ENCODE measurements at places on chromosomes 7 and 10.

GRCh38 chr7:97128736-97129135 is 11.2 kb downstream of the SDHAF3 start:
- no peak for DNase-seq

- no peak for DNase-seq
Measured at GRCh38 chr7:111009526-111010040, 81.3 kb upstream of the LRRN3 start.

DNA sequence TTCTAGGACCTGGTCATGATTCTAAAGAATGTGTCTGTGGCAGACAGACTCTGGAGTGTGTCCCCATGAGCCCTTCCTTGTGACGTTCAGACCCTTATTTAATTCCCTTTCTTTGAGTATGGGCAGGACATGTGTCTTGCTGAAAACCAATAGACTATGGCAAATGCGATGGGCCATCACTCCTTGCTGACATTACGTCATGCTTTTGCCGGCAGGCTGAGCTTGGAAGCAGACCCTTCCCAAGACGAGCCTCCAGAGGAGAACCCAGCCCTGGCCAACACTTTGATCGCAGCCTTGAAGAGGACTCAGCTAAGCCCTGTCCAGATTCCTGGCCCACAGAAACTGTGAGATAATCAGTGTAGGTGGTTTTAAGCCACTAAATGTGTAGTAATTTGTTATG is 18.4 kb upstream of the TMEM236 start:
- no peak for DNase-seq

DNA sequence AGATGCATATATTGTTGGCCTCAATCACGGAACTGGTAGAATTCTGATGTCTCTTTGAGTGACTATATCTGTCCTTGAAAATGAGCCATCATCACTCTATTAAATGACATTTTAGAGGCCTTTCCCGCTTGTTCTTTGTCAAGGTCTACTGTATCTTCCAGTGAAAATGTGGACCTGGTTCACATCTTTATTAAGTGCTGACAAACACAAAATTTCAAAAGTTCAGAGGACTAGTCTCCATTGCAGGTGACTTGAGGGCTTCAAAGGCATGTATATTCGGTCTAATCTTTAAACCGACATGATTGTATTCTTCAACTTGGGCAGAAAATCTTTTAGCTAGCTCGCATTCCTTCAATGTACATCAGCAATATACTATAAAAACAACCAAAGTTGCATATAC is 36.6 kb upstream of the VWDE start:
- DNase-seq, result no peak

DNA sequence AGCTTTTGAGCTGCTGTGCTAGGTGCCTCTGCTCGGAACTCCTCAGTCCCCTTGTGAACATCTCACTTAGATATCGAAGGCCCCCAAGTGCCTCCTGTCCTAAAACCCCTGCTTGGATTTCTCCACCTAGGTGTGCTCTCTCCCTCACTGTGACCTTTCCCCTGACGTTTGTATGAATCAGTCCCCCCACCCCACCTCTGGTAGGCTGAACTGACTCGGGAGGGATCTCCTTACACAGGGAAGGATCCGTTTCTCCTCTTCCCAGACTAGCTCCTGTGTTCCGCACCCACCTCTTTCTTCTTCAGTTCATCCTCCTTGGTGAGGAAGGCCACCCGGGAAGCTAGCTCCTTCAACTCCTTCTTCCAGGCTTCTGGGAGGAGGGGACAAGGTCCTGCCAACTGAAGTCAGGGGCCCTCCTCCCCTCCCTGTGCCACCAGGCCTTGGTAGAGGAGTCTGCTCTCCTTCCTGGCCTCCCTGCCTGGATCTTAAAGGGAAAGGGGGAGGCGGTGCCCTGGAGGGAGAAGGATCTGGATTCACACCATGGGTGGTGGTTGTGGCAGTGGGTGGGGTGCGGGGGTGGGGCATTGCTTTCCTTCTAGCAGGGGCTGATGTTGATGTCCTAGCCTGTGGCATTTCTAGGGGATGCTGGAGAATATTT is 6.8 kb downstream of the TBATA start:
- DNase-seq, result no peak

GRCh38 chr7:47945261-47946015 is 2.8 kb downstream of the PKD1L1 start:
- peak; percentile 49 for DNase-seq

DNA sequence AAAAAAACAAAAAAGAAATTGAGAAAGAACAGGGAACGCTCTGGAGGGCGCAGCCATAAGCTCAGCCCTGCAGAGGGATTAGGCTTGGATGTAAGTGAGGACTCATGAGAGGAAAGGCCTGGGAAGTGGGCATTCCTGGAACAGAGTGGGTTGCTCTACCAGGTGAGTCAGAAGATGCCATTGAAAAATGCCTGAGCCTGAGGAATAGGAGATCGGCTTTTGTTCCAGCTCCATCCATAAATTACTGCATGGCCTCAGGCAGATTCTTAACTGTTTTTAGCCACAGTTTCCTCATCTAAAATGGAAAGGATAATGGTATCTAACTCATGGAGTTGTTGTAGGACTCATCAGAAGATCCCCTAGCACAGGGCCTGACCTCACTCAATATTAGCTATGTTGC is 1.1 kb upstream of the RGR start:
- no peak for DNase-seq

DNA sequence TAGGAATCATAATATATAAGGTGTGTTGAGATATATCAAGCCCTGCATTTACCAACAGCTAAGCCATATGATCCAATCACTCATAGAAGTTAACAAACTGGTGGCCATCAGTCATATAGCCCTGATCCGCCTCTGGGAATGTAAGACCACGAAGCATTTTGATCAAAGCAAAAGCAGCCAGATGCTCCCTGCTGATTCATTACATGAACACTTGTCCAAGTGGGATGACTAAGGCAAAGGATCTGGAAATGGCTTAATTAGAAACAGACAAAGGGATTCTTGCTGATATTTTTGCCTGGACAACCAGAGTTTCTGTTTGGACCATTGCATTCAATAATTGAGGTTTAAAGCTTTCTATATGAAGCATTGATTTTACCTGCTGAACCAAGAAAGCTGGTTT is 535.5 kb downstream of the GPAM start:
- DNase-seq, result no peak

DNA sequence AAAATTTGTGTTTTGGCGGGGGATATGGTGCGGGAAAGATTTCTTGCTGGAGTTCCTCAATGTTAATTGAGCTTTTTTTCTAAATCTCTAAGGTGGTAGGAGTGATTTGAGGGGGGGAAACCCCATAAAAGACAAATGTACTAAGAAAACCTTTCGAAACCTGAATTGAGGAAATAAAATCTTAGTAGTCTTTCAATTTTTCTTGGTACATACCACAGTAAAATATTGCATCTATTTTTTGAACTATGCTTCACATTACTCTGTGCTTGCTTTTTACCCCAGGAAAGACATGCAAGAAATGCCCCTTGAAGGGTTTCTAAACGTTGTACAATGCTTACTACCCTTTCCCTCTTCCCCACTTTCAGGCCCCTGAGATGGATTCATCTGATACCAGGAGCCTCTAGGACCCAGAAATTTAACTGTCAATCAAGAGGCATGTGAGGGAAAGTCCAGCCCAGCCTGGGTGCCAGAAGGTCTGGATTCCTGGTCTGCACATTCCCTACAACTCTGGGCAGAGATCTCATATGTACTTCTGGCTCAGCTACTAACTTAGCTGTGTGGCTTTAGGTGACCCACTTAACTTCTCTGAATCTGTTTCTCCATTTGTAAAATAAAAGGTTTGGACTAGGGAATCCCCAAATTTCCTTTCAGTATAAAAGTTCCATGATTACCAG is 5.8 kb upstream of the PDCD4 start:
- DNase-seq, result no peak

GRCh38 chr7:129829737-129830631 is 122.8 kb downstream of the UBE2H start:
- peak; percentile 12 for DNase-seq

- DNase-seq, result no peak
Measured at GRCh38 chr10:80542053-80542452, 4.4 kb downstream of the SH2D4B start.

GRCh38 chr7:13153742-13154141 is 466.3 kb downstream of the ARL4A start:
- DNase-seq, result no peak

DNA sequence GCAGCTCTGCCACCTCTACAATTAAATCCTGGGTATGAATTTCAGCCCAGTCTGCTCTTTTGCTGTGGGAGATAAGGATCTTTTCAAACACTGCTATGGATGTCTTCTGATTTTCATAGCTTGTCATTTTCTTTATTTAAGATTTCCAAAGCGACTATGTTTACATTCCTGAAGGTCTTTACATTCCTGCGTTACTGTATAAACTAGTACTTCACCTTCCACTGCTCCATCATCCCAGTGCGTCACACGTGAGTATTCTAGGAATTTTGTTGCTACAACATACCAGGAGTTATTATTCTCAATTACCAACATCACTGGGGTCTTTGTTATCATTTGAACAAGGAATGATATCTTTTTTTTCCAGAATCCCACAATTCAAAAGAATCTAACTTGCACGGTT is 944.7 kb downstream of the SORCS3 start:
- no peak for DNase-seq

GRCh38 chr7:117068511-117069145 is 115.3 kb downstream of the ST7 start:
- no peak for DNase-seq

GRCh38 chr7:16915405-16915804 is 33.6 kb upstream of the AGR3 start:
- DNase-seq, result no peak

GRCh38 chr7:141475679-141476078 is 75.5 kb upstream of the AGK start:
- no peak for DNase-seq

GRCh38 chr7:53521638-53522184 is 486.3 kb downstream of the POM121L12 start:
- no peak for DNase-seq

DNA sequence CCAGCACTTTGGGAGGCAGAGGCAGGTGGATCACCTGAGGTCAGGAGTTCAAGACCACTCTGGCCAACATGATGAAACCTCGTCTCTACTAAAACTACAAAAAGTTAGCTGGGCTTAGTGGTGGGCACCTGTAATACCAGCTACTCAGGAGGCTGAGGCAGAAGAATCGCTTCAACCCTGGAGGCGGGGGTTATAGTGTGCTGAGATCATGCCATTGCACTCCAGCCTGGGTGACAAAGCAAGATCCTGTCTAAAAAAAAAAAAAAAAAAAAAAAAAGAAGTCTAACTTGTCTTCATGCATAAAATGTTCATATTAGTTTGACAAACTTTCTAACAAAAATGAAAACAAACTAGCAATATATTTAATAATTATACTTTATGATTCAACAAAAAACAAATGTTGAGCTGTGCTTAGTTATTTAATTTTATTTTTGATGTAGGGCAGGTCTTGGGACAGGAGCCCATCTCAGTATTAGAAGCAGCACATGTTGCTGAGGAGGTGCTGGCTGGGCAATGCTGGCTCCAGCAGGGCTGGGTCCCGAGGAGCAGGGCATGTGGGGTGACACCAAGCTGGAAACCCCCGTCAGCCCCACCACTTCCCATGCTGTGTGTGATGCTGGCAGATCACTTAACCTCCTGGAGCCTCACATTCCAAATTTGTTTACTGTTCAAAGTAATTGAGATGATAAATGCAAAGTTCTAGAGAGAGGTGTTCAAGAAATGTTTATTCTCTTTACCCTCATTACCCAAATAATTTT is 335.3 kb upstream of the KLF6 start:
- no peak for DNase-seq

DNA sequence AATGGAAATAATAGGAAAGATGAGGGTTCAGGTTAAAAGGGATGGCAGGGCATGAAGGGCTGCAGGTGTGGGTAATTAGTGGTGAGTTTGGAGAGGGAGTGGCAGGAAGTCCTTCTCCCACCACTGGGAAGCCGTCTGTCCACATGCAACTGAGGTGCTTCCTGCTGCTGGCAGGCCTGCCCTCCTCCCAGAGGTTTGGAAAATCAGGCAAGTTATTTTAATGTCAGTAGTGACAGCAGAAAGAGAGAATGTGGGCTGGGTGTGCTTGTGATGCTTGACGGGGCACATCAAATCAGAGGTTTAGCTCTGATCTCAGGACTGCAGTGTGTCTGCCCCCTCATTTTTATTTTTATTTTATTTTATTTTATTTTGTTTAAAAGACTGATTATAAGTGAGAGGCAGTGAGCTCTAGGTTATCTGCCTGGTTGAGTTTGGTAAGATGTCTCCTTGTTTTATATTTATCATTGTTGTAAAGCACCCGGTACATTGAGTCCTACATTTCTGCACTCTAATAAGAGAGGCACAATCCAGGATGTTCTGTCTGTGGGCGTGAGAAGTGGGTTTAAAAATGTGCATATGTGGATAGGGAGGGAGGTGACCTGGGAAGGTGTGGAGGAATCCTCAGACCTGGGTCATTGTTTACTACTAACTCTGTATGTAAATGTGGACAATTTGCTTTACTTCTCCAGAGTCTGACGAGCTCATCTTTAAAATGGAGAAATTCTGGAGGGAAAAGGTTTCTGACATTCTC is 504.4 kb downstream of the LRMDA start:
- DNase-seq, result no peak

- DNase-seq, result no peak
Measured at GRCh38 chr7:17126413-17127268, 171.8 kb upstream of the AHR start.

DNA sequence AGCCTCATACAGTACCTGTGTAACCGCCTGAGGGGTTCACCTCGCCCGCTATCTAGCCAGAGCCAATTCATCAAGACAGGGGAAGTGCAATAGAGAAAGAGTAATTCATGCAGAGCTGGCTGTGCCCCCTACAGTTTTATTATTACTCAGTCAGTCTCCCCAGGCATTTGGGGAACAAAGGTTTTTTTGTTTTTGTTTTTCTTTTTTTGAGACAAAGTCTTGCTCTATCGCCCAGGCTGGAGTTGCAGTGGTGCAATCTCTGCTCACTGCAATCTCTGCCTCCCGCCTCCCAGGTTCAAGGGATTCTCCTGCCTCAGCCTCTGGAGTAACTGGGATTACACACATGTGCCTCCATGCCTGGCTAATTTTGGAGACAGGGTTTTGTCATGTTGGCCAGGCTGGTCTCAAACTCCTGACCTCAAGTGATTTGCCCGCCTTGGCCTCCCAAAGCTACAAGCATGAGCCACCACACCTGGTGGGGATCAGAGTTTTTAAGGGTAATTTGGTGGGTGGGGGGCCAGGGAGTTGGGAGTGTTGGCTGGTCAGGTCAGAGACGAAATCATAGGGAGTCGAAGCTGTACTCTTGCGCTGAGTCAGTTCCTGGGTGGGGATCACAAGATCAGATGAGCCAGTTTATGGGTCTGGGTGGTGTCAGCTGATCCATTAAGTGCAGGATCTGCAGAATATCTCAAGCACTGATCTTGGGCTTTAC is 116.5 kb downstream of the MARCHF5 start:
- DNase-seq, result no peak

DNA sequence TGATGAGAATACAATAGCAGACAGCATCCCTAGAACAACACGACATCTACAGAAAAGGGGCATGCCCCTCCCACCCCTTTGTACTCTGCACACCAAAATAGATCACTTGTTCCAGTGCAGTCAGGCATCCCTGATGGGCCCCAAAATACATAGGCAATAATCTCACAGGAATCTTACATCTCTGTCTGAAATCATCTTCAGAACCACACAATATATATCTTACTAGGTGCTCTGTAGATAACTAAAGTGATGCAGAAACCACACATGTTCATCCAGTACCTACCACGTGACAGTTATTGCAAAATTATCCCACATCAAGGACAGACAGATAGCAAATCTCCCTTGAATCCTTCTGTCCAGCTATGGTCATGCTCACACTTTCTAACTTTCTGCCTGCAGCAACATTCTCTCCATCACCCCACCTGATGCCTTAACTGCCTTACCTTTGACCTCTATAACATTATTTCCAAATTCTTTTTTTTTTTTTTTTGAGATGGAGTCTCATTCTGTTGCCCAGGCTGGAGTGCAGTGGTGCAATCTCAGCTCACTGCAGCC is 30.7 kb downstream of the ST8SIA6 start:
- DNase-seq, result no peak

GRCh38 chr10:119343011-119343601 is 135.7 kb downstream of the GRK5 start:
- DNase-seq, result no peak
